ENCODE measurements at places on chromosomes 7 and 10. TPM values are rescaled to one million over a fixed set of nuclear protein-coding genes. Genes with fewer than 3 reads are reported as not detected.
A peak's percentile ranks its signal among the peaks of the same experiment; 100 is the strongest.

GRCh38 chr7:37920849-37921805, 687 bp downstream of the EPDR1 start:
- DNase-seq, result peak; percentile 18

GRCh38 chr10:12595936-12596576, 246.7 kb downstream of the CAMK1D start:
- DNase-seq, result no peak

DNA sequence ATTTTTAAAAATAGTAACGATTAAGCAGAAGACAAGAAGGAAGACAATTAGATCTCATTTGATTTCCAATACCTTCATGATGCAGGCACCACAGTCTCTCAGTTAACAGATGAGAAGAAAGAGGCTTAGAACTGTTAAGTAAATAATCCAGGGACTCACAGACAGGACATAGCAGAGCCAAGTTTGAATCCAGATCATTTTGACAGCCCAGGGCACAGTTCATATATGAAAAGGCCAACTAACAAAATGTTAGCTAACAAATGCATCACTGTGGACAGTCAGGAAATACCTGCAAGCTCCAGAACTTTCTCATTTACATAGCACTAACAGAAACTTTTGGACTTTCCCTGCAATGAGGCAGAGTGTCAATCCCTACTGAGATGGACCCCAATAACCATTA, 4.2 kb upstream of the NPSR1 start:
- DNase-seq, result no peak

- no peak for DNase-seq
Measured at GRCh38 chr7:92809397-92809759, 27.0 kb downstream of the CDK6 start.

DNA sequence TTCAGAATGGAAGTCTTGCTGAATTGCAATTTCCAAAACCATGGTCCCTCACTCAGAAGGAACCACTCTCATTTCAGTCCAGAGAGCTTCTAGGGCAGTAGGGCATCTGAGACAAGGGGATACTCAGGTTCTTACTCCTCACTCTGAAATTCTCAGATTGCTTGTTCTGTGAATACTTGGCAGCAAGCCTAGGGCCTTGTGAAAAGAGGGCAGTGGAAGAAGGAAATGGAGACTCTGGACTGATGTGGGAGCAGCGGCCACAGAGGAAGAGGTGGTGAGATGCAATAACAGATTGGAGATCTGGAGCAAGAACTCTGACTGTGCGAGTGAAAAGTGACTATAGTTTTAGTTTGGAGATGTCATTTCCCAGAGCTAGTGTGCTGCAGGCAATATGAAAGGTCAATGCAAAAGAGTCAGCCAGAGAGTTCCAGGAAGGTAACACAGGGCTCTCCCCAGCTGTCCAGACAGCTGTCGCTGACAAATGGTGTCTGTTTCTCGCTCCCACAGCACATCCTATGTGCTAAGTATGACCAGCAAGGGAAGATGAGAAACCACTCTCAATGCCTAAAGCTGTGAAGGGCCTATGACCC, 291.6 kb upstream of the KIAA1217 start:
- no peak for DNase-seq

GRCh38 chr7:106568680-106569499, 92.1 kb downstream of the CCDC71L start:
- no peak for DNase-seq

GRCh38 chr7:40884241-40884640, 749.4 kb downstream of the SUGCT start:
- DNase-seq, result no peak

GRCh38 chr10:79137300-79137756, 68.6 kb downstream of the ZMIZ1 start:
- no peak for DNase-seq

- DNase-seq, result no peak
Measured at GRCh38 chr10:12332572-12333379, 16.6 kb upstream of the CAMK1D start.

DNA sequence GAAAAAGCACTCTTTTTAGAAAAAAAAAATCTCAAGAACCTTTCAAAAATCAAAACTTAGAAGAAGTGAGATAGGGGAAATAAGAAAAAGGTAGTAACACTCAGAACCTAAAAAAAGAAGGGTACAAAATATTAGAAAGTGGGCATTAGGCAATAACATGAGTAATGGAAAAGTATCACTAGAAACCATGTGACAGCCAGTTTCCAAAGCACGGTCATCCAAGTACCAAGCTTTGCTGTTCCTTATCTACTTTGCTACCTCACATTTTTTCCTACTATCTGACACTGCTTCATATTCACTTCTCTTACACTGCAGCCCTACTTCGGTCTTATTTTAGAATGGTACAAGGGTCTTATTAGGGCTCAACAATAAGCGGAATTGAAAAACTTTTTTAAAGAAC, 30.3 kb downstream of the IMMP2L start:
- DNase-seq, result no peak

DNA sequence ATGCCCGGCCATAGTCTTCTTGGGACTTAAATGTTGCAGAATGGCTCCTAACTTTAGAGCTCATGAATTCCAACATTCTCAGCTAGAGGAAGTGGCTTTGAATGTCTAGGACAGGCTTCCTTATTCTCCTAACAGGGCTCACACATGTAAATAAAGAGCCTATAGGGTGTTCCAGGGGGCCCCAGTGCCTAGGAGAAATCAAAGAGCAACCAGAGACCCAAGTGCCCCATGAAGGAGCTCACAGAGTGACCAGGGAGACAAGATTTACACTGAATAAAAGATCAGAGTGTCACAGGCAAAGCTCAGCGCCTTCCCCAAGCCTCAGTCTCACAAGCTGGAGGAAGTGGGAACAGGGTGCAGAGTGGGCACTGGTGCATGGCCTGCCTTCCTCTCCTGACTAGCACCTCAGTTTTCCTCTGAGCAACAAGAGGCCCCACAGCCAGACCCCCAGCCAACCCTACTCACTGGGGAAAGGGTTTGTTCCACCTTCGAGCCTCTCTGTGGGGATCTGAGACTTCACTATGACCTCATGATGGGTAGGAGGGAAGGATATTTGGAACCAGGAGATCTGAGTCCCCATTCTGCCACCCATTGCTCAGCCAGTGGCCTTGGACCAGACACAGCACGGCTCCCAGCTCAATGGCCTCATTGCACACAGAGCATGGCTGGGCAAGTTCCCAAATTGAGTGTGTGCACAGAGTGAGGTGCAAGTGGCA, 16.0 kb downstream of the TMEM273 start:
- DNase-seq, result no peak

DNA sequence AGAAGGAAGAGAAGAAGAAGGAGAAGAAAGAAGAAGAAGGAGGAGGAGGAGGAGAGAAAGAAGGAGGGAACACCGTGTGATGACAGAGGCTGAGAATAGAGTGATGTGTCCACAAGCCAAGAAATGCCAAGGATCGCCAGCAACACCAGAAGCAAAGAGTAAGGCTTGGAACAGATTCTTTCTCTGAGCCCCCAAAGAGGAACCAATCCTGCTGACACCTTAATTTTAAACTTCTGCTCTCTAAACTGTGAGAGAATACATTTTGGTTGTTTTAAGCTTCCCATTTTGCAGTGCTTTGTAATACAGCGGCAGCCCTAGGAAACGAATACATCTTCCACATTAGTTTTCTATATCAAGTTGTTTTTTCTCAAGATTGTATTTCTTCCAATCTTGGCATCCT, 13.9 kb upstream of the WNT8B start:
- no peak for DNase-seq

GRCh38 chr7:116502201-116503096, 2.9 kb downstream of the CAV2 start:
- no peak for DNase-seq

DNA sequence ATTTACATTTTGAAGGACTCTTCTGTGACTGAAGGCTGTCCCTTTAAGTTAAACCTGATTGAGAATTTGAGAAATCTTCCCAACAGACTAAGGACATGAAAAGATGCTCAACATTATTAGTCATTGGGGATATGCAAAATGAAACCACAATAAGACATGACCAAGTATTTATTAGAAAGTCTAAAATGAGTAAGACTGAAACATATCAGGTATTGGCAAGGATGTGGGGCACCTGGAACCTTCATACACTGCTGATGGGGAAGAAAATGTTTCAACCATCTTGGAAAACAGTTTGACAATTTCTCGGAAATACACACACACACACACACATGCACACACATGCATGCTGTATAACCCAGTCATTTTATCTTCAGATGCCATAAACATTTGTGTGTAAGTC, 132.1 kb upstream of the CDK6 start:
- no peak for DNase-seq

- DNase-seq, result no peak
Measured at GRCh38 chr7:34096198-34096651, 190.9 kb downstream of the BMPER start.

DNA sequence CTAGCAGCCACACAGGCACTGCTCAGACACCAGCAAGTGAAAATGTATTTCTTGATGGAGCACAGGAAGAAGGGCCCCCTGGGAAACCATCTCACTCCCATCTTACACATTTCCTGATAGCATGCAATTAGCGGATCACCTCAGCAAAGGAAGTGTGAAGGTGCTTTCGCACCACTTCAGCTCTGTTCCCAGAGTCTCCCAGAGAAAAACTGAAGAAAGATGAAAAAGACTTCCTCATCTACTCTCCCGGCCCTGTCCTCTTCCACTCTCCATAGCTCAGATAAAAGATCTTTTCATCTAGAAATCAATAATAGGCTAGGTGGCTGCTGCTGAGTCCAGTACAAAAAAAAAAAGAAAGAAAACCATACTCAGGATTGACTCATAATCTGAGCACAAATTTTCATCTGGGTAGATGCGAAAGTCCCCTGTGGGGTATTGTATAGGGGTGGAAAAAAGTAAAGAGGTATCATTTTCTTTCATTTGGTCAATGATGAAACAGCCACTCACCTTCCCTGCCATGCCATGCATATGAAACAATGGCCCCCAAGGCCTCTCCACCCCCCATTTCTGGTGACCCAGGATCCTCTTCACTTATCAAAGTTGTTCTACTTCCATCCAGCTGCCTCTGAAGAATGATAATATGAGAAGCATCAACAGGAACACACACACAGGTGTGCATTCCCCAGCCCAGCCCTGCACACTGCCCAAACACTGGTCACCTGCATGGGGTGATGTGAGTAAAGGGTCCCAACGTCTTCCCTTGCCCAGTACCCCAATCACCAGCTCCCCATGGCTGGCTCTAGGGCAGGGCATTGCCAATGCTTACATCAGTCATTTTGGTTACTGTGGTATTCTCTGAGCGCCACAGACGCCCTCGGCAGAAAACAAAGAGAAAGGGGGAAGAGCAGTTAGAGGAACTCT, 48.8 kb upstream of the DGKI start:
- peak; percentile 55 for DNase-seq

GRCh38 chr10:131203456-131204357, 107.8 kb downstream of the TCERG1L start:
- DNase-seq, result no peak

DNA sequence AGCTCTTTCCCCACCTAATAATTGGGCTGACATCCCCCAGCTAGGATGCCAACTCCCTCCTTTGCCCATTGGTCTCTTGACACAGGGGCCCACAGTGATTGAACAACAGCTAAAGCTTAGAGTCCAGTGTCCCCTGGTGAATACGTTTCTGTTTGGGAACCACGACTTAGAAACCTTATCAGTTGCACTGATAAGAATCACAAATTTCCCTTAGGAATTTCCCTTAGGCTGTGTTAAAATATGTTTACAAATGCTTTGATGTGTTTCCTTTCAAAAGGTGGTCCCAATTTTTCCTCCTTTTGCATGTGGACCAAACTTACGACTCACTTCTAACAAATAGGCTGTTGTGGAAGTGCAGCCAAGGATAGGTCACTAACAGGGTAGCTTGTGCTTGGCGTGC, 126.0 kb upstream of the INHBA start:
- DNase-seq, result no peak

DNA sequence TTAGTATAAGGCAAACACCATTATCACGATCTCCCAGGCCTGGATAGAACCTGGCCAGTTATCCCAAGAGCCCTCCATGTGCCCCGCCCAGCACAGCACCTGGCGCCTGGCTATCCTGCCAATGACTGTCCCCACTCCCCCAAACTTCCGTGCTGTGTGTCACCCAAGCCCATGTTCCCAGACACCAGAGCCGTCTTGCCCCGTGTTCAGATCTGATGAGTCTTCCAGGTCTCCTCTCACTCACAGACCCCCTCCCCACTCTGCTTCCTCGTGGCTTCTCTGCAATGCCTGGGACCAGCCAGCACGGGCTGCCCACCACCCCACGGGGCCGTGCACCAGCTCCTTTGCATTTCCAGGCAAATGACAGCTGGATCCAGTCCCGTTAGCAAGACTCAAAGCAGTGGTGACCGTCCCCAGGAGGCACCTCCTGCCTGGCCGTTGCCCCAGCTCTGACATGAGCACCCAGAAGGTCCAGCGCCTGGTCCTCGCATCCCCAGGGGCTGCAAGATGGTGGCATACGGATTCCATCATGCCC, 43.8 kb upstream of the INPP5A start:
- DNase-seq, result no peak

DNA sequence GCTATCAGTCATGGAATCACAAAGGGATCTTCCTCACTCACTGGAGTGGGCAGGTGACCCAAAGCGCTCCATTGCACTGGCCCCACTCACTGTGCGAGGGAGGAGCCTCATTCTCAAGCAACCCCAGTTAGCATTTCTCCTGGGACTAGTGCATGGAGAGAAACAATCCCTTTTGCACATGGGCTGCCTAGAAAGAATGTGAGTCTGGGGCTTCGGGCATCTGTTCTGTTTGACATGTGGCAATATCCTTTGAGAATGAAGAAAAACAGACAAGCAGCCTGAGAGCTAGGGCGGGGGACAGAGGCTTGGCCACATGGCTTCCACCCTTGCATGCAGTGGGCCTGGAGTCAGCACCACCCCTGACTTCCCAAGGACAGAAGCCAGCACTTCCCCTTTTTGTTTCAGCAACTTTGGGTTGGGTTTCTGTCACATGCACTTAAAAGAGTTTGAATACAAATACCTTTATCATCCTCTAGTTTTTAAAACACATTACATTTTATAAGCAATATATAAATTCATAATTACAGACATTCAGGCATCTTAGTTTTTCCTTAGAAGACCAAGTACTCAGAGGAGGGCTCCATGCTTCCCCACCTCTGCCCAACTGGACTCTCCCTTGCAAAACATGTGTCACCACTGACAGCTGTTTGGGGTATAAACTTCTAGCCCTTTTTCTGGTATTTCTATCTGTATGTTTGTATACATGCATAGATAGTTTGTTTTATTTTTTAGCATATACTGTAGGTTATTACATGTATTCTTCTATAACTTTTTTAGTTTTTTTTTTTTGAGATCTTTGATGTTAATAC, 73.8 kb downstream of the RBM20 start:
- DNase-seq, result no peak

Gene SRGN
- total RNA-seq, result 949 TPM

Gene EN2
- total RNA-seq, result not detected

Gene CALML3
- total RNA-seq, result not detected

Gene OLAH
- total RNA-seq, result 0.34 TPM

Gene GNGT1
- total RNA-seq, result not detected

Gene RBAK
- 9.0 TPM for total RNA-seq

Gene CTAGE8
- total RNA-seq, result 1.7 TPM

Gene OR2A12
- not detected for total RNA-seq

Gene SH3PXD2A
- 10.3 TPM for total RNA-seq

Gene NKX6-2
- total RNA-seq, result not detected

Gene SMO
- 0.21 TPM for total RNA-seq

Gene HOGA1
- total RNA-seq, result not detected

Gene SLF2
- total RNA-seq, result 33.9 TPM

All from activated CD4-positive, alpha-beta memory T cell treated with anti-CD3 and anti-CD28 coated beads for 36 hours (primary cell).